Vagina (tissue), 2 donors: ENCODE measurements at places on chromosomes 2 and 18. TPM values are rescaled to one million over a fixed set of nuclear protein-coding genes. Genes with fewer than 3 reads are reported as not detected.

The SERPINB3 gene
- 464 TPM for total RNA-seq

The KCNG2 gene
- total RNA-seq, result not detected

The MALL gene
- 56.7 TPM for total RNA-seq

DNA sequence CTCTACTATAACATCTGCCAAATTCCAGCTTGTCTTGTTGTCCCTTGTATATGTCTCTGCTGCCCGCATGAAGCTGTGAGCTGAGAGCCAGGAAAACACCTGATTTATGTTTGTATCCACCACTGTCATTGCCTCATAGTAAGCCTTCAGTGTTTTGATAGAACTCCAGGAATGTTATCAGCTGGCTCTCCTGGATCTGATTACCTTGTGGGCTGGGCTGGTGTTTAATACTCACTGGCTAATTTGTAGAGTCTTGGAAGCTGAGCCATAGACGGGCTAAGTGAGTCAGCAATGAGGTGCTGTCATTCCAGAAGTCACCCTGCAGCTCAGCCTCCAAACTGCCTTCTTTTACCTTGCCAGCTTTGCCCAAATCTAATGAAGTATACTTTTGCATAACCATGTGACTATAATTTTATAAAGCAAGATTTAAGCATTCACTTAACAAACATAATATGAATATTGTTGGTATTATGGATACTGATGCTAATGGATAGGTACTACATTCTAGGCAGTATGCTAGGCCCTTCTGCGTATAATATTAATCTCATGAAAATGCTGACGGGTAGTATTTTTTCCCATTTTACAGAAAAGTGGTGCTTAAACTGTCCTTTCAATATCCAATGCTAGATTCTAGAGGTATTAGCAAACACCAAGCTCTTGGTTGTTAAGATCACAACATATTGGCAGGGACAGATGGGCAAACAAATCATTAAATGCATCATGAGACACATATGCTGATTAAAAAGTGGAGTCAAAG is 62.7 kb upstream of the GATA6 start:
- no peaks in the 10 kb centered on the region for H3K4me1 ChIP-seq
- H3K36me3 ChIP-seq, result no peaks in the 10 kb centered on the region
- H3K27ac ChIP-seq, result no peak overlapping the region
- H3K27me3 ChIP-seq, result no peaks in the 10 kb centered on the region
- DNase-seq, result no peak
- no peak overlapping the region for H3K4me3 ChIP-seq

DNA sequence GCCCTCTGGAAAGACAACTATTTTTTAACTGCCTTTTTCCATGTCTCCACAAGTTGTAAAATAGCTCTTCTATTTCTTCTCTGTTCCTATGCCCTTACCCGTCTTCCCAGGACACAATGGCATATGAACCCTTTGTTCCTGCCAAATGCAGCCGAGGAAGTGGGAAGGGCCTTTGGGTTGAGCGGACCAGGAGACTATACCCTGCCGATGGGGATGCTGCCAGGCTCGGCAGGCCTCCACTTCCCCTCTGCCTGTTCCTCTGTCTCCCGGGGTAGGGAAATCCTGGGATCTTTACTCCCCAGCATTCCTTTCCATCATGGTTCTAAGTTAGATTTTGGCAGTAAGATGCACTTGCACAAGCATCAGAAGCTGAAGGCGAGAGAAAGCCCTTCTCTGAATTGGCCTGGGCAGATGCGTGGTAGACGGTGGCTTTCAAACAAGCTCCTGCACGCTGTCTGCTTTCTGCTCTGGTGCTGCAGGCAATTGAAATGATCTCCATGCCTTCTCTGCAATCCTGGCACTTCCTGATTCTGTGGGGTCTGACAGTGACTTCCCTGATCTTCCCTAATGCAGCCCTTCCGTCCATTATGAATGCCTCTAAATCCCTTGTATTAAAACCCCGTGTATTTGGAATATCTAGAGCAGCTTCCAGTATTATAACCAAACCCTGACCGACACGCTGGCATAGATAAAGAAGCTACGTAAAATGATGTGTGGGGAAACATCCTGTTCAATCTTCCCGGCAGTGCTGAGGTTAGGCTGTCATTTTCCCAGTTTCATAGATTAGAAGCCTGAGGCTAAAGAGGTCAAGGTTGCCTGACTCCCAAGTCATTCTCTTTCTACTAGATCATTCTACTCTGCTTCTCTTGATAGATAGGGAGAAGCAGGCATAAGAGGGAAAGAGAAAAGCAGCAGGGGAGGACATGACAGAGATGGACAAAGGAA is 69.8 kb downstream of the MCFD2 start:
- H3K27ac ChIP-seq, result peak overlapping the region; percentile 89
- H3K36me3 ChIP-seq, result no peaks in the 10 kb centered on the region

GRCh38 chr2:217897816-217898806 is 104.7 kb downstream of the TNS1 start:
- H3K27ac ChIP-seq, result peak overlapping the region; percentile 91
- no peaks in the 10 kb centered on the region for H3K27me3 ChIP-seq
- H3K36me3 ChIP-seq, result no peaks in the 10 kb centered on the region
- H3K4me1 ChIP-seq, result peaks cover 57% of the 10 kb centered on the region
- DNase-seq, result no peak
- no peak overlapping the region for H3K4me3 ChIP-seq

DNA sequence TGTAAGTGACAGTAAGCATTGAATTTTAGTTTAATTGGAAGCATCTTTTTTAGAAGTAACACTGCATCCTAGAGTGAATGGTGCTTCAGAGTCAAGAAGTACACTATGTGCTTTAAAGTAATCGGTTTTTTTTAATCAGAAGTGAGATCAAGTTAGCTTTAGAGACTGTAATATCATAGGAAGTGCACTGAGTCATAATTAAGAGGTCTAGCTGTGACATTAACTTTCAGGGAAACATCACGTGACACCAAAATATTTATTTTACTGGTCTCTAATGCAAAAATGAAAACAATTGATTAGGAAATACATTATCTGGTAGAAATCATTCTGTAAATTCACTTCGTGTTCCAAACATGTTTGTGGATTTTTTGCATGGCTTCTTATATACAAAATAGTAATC is 55.3 kb upstream of the KYNU start:
- H3K4me1 ChIP-seq, result no peaks in the 10 kb centered on the region
- no peak overlapping the region for H3K4me3 ChIP-seq
- no peak overlapping the region for H3K27ac ChIP-seq
- H3K27me3 ChIP-seq, result no peaks in the 10 kb centered on the region
- H3K36me3 ChIP-seq, result no peaks in the 10 kb centered on the region

GRCh38 chr2:216119986-216120385 is 10.8 kb downstream of the XRCC5 start:
- H3K4me3 ChIP-seq, result no peak overlapping the region
- no peak overlapping the region for H3K27ac ChIP-seq
- H3K4me1 ChIP-seq, result peaks cover 42% of the 10 kb centered on the region
- no peak for DNase-seq

The ALLC gene
- total RNA-seq, result not detected

DNA sequence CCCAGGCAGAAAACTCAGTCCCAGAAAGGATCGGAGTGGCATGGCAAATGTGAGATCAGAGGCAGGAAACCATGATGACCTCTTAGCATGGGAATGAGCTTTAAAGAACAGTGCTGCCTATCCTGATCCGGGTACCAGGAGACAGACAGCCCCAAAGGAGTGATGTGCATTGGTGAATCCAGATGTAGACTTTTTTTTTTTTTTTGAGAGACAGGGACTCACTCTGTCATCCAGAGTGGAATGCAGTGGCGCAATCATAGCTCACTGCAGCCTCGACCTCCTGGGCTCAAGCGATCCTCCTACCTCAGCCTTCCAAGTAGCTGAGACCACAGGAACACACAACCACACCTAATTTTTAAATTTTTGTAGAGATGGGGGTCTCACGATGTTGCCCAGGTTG is 122.7 kb downstream of the VAPA start:
- DNase-seq, result no peak
- no peaks in the 10 kb centered on the region for H3K36me3 ChIP-seq
- H3K27ac ChIP-seq, result peak overlapping the region; percentile 80
- H3K4me3 ChIP-seq, result no peak overlapping the region
- H3K4me1 ChIP-seq, result peaks cover 50% of the 10 kb centered on the region

The CFAP221 gene
- 3.9 TPM for total RNA-seq

DNA sequence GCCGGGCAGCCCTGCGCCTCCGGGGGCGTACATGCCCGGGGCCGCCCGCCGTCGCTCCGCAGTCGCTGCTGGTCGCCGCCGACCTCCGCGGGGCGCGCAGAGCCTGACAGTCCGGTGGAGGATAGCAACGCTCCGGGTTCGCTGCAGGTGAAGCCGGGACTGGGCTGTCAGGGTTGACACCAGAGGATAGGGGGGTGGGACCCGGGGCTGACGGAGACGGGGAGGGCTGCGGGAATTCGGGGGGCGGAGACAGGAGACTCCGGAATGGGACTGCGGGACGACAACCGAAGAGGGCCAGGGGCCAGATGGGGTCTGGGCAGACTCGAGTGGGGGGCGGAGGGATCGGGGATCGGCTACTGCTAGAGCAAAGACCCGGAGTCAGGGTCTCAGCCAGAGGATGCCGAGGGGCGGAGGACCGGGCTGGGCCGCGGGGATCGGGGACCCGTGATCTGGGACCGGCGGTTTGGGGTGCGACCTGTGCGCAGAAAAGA is 403 bp downstream of the TMEM127 start:
- H3K4me1 ChIP-seq, result peaks cover 57% of the 10 kb centered on the region
- peak overlapping the region; percentile 77 for H3K27ac ChIP-seq
- H3K27me3 ChIP-seq, result no peaks in the 10 kb centered on the region
- no peaks in the 10 kb centered on the region for H3K36me3 ChIP-seq
- peak overlapping the region; percentile 91 for H3K4me3 ChIP-seq

The RBM44 gene
- total RNA-seq, result 0.98 TPM

- no peak for DNase-seq
- H3K27me3 ChIP-seq, result no peaks in the 10 kb centered on the region
- H3K36me3 ChIP-seq, result no peaks in the 10 kb centered on the region
Observed at GRCh38 chr2:115122701-115123100, 680.3 kb downstream of the DPP10 start.

DNA sequence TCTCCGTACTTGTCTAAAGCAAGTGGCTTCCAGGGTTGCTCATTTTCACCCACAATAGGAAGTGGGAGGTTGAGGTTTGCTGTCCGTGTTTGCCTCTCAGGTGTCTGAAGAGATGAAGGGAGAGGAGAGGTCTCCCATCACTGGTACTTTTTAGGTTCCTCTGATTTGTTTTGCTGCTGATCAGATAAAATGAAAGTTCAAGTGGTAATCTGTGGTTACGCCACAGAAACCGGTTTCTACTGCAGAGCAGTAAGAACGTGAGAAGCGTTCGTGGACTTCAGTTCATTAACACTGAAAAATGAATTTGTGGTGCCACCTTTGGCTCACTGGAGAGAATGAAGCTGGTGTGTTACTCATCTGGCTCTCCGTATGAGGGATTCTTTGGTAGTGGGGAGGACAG is 118.2 kb downstream of the GBX2 start:
- DNase-seq, result no peak
- H3K36me3 ChIP-seq, result peaks cover 4% of the 10 kb centered on the region
- peaks cover 3% of the 10 kb centered on the region for H3K4me1 ChIP-seq
- H3K4me3 ChIP-seq, result no peak overlapping the region

DNA sequence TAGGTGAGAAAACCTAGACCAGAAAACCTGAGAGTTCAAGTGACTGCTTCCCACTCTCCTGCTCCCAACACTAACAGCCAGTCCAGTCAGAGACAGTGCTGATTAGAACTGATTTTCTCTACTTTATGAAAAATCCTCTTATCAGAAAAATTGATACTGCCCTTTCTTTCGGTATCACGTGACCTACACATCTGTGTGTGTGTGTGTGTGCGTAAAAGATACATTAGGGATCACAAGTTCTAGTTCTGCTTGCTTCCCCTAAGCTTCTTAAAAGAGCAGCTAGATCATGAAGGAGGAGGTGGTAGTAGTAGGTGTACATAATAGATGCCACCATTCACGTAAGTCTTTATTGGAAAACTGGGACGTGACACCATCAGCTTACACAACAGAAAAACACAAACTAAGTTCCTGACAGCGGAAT is 1.5 kb downstream of the ARL5A start:
- H3K36me3 ChIP-seq, result no peaks in the 10 kb centered on the region
- H3K4me1 ChIP-seq, result peaks cover 54% of the 10 kb centered on the region
- H3K27ac ChIP-seq, result peak overlapping the region; percentile 8
- peak overlapping the region; percentile 95 for H3K4me3 ChIP-seq
- no peaks in the 10 kb centered on the region for H3K27me3 ChIP-seq

GRCh38 chr18:48739266-48740067 is 200.6 kb downstream of the CTIF start:
- no peak overlapping the region for H3K4me3 ChIP-seq
- no peaks in the 10 kb centered on the region for H3K36me3 ChIP-seq
- H3K4me1 ChIP-seq, result peaks cover 30% of the 10 kb centered on the region
- H3K27ac ChIP-seq, result no peak overlapping the region
- H3K27me3 ChIP-seq, result no peaks in the 10 kb centered on the region
- no peak for DNase-seq

GRCh38 chr2:54403512-54404238 is 52.5 kb upstream of the SPTBN1 start:
- H3K4me3 ChIP-seq, result no peak overlapping the region
- H3K4me1 ChIP-seq, result peaks cover 12% of the 10 kb centered on the region
- DNase-seq, result no peak
- H3K36me3 ChIP-seq, result no peaks in the 10 kb centered on the region
- H3K27me3 ChIP-seq, result no peaks in the 10 kb centered on the region

GRCh38 chr2:203341741-203342310 is 13.6 kb downstream of the ABI2 start:
- H3K4me1 ChIP-seq, result peaks cover 12% of the 10 kb centered on the region
- H3K27ac ChIP-seq, result no peak overlapping the region

DNA sequence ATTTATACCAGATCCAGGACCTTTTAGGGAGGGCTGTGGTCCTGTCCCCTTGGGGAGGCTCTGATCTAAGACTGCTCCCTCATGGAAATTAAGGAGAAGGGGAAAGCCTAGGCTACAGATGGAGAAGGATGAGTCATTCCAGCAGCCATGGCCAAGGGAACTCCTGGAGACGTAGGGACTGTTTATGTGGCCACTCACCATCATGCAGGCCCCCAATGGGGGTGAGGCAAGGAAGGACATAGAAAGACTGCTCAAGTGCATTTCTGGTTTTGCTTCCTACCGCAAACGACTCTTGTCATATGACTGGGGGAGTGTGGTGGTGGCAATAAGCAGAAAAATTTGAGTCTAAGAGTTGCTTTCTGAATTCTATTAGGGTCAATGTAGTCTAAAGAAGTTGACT is 54.0 kb upstream of the CYP1B1 start:
- H3K4me3 ChIP-seq, result no peak overlapping the region
- no peak overlapping the region for H3K27ac ChIP-seq
- H3K4me1 ChIP-seq, result no peaks in the 10 kb centered on the region
- H3K36me3 ChIP-seq, result no peaks in the 10 kb centered on the region
